ENCODE measurements at places on chromosomes 12 and 14.

DNA sequence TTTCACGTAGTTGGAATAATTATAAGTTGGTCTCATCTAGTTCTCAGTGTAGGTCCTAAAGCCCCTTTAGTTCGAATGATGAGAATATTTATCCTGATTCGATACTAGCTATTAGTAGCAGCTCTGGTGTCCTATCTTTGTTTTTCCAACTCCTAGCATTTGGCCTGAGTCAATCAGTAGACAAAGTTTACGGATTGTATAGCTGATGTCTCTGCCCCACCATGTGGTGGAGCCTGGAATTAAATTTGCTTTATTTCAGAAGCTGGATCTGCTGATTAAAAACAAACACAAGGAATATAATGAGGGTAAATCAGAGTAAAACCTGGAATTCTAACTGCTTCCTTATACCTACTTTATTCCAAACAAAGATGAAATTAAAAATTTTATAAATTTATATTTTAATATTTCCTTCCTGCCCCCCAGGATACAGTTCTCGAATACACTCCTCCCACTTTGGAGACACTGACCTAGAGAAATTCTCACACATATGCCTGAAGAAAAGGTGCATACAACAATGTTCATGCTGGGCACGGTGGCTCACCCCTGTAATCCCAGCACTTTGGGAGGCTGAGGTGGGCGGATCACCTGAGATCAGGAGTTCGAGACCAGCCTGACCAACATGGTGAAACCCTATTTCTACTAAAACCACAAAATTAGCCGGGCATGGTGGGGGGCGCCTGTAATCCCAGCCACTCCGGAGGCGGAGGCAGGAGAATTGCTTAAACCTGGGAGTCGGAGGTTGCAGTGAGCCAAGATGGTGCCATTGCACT is 7.6 kb upstream of the BRMS1L start:
- DNase-seq, result no peak

DNA sequence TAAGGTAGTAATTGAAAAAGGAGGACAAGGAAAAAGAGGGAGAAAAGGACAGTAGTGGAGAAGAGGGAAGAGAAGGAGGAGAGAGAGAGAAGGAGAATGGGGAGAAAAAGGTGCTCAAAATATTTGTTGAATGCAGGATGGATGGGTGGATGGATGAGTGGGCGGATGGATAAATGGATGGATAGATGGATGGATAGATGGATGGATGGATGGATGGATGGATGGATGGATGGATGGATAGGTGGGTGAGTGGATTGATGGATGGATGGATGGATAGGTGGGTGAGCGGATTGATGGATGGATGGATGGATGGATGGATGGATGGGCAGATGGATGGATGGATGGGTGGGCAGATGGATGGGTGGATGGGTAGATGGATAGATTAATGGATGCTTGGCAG is 21.3 kb upstream of the C14orf132 start:
- DNase-seq, result no peak

- no peak for DNase-seq
Measured at GRCh38 chr12:106115440-106115839, 23.3 kb downstream of the NUAK1 start.

DNA sequence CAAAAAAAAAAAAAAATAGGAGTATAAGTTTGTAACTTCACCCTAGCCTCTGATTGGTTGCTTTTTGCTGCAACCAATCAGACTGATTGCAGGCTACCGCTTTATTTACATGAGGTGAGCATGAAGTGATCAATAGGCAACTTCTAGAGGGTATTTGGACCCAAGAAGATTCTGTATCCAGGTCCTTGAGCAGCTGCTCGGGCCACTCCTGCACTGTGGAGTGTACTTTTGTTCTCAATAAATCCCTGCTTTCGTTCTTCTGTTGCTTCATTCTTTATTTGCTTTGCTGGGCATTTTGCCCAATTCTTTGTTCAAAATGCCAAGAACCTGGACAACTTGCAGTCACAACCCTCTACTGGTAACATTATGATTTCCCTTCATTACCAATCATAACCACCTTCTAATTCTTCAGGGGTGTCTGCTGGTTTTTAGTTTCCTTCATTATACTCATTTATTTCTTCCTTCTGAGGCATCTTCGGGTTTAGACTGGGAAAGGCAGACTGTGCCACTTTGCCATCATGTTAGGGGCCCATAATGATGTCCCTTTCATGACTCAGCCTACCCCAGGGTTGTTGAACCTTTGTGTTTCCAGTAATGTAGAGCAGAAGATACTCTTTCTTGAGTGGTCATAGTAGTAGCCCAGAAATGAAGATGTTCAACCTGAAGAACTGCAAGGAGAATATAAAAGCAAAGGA is 43.4 kb upstream of the LIMA1 start:
- DNase-seq, result no peak

- DNase-seq, result no peak
Measured at GRCh38 chr14:78829274-78829673, 659.1 kb downstream of the NRXN3 start.

All from activated T-helper 1 cell treated with anti-CD3 and anti-CD28 coated beads, Interleukin-12 subunit alpha, Interleukin-12 subunit beta, Interleukin-2, Interleukin-4 antibody, amounts not matched to agents 30 ng/mL and 10 ng/mL and 1 ng/mL, durations not matched to agents 14 hours and 24 hours and 36 hours (primary cell).